ENCODE measurements at places on chromosomes 4 and X. TPM values are rescaled to one million over a fixed set of nuclear protein-coding genes. Genes with fewer than 3 reads are reported as not detected.
A peak's percentile ranks its signal among the peaks of the same experiment; 100 is the strongest.

The IGSF1 gene
- not detected for total RNA-seq

The CLCN4 gene
- 9.8 TPM for total RNA-seq

The HSFX1 gene
- 1.4 TPM for total RNA-seq

The SH3D19 gene
- 125 TPM for total RNA-seq

The CT45A10 gene
- total RNA-seq, result not detected

The MTNR1A gene
- total RNA-seq, result not detected

The TCEAL6 gene
- not detected for total RNA-seq

The ADH6 gene
- 0.61 TPM for total RNA-seq

The FAM47A gene
- total RNA-seq, result not detected

The SLC25A5 gene
- total RNA-seq, result 323 TPM

The PNCK gene
- 0.72 TPM for total RNA-seq

The SMIM31 gene
- total RNA-seq, result not detected

The FBXO8 gene
- total RNA-seq, result 33.8 TPM

- no peak overlapping the region for H3K27ac ChIP-seq
- no peaks in the 10 kb centered on the region for H3K27me3 ChIP-seq
- no peaks in the 10 kb centered on the region for H3K4me1 ChIP-seq
- DNase-seq, result no peak
- H3K36me3 ChIP-seq, result no peaks in the 10 kb centered on the region
Observed at GRCh38 chr4:161486461-161486860, 677.3 kb downstream of the FSTL5 start.

DNA sequence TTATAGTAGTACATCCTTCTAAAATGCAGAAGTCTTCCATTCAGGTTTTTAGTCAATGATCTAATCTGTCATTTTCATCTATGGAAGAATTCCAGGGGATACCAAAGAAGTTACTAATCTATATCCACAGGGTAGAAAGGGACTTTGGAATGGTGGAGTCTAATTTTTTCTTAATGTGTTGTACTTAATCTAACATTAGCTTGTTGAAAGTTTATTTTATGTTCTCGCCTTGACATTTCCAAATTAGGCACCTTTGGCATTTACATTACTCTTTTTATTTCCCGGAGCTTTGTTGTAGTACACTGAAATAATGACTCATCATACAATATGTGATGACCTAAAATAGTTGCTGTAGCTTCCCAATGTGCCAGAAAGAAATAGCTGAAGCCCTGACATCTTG lies 91.5 kb downstream of the HTR2C start:
- H3K4me1 ChIP-seq, result no peaks in the 10 kb centered on the region
- H3K36me3 ChIP-seq, result no peaks in the 10 kb centered on the region
- H3K4me3 ChIP-seq, result no peak overlapping the region
- H3K27me3 ChIP-seq, result no peaks in the 10 kb centered on the region

DNA sequence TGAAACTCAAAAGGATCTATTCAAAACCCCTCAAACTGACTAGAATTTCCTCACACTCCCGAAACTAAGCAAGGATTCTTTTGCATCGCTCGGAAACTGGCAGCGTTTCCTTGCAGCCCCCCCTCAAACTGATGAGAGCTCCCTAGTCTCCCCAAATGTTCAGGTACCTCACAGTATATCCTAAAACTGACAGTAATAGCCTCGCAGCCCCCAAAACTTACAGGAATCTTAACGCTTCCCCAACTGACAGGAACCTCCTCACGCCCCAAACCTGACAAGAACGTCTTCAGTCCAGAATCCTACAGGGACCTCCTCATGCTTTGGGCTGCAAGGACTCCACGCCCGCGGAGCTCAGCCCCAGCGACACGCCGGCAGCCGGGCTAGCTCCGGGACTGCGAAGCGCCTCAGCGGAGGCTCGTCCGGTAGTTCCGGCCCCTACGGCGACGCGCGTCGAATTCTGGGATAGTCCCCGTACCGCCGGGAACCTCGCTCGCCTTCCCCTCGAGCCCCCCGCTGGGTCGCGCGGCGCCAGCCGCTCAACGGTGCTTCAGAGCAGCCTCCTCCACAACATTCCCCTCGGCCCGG lies 640 bp downstream of the PHF8 start:
- H3K27ac ChIP-seq, result peak overlapping the region; percentile 97
- H3K4me3 ChIP-seq, result peak overlapping the region; percentile 66
- peaks cover 14% of the 10 kb centered on the region for H3K36me3 ChIP-seq
- DNase-seq, result peak; percentile 77

DNA sequence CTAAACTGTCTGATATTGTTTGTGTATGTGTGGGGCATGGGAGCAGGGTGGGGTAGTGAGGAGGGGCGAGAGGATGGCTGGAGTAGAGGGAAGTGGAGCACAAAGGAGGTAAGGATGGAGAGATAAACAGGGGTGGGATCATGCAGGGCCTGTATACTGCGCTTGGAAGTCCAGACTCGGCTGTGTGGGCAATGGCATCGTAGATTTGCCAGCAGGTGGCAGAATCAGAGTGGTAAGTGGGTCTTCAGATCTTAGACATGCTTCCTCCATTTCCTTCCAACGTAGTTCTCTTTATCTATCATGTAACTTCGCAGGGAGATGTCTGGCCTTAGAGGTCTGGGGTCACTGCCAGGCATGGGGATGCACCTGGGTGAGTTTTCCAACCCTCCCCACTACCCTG lies 155.5 kb downstream of the PDGFRA start:
- H3K27me3 ChIP-seq, result no peaks in the 10 kb centered on the region
- no peaks in the 10 kb centered on the region for H3K36me3 ChIP-seq
- DNase-seq, result no peak
- no peak overlapping the region for H3K27ac ChIP-seq
- no peaks in the 10 kb centered on the region for H3K4me1 ChIP-seq
- H3K4me3 ChIP-seq, result no peak overlapping the region

GRCh38 chr4:17599826-17600225 lies 14.6 kb upstream of the MED28 start:
- no peak overlapping the region for H3K27ac ChIP-seq
- no peak overlapping the region for H3K4me3 ChIP-seq
- H3K4me1 ChIP-seq, result no peaks in the 10 kb centered on the region
- H3K27me3 ChIP-seq, result no peaks in the 10 kb centered on the region
- no peak for DNase-seq

- no peaks in the 10 kb centered on the region for H3K4me1 ChIP-seq
- no peak overlapping the region for H3K4me3 ChIP-seq
- no peak overlapping the region for H3K27ac ChIP-seq
- DNase-seq, result no peak
Observed at GRCh38 chrX:131910586-131910985, 112.5 kb upstream of the STK26 start.

- no peak for DNase-seq
- H3K4me3 ChIP-seq, result no peak overlapping the region
- no peaks in the 10 kb centered on the region for H3K36me3 ChIP-seq
- H3K27ac ChIP-seq, result no peak overlapping the region
- H3K4me1 ChIP-seq, result no peaks in the 10 kb centered on the region
- H3K27me3 ChIP-seq, result no peaks in the 10 kb centered on the region
Observed at GRCh38 chrX:5646818-5647217, 581.8 kb downstream of the NLGN4X start.

- H3K4me1 ChIP-seq, result no peaks in the 10 kb centered on the region
- H3K27ac ChIP-seq, result no peak overlapping the region
- H3K4me3 ChIP-seq, result no peak overlapping the region
- no peaks in the 10 kb centered on the region for H3K27me3 ChIP-seq
Observed at GRCh38 chr4:180296036-180296599, 1947.1 kb upstream of the TENM3 start.

DNA sequence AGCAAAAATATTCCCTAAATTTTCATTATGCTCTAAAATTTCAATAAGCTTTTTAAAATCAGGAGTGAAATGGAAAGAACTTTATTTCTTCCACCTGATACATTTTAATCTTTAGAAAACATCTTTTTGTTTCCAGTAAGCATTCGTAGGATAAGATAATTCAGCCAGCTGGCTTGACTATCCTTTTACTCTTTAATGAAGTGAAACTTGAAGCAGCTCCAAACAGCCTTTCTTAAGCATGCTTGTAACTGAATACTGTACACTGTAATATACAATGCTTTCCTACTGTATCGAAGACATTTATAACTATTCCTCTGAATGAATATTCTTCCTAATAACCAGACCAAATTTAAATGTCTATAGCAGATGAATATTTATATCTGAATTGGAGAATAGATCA lies 98.8 kb downstream of the KLHL4 start:
- no peaks in the 10 kb centered on the region for H3K4me1 ChIP-seq
- DNase-seq, result no peak
- no peak overlapping the region for H3K27ac ChIP-seq

GRCh38 chrX:15033917-15034316 lies 160.7 kb downstream of the MOSPD2 start:
- H3K4me3 ChIP-seq, result no peak overlapping the region
- no peaks in the 10 kb centered on the region for H3K4me1 ChIP-seq
- H3K27ac ChIP-seq, result no peak overlapping the region
- DNase-seq, result no peak

DNA sequence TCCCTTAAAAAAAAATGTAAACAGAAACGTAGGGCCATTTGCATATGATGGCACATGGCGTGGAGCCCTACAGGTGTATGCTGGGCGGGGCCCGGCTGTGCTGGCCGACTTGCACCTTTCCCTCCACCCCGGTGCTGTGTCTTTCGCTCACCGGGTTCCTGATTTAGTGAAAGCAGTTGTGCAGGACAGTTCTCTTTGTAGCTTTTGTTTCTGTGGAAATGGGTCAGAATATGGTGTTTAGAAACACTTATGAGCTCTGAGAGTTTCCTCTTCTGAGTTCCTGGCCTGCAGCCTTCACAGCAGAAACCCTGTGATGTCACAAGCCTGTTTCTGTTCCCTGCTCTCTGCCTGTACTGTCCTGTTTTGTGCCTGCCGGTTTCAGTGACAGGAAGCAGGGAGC lies 22.5 kb upstream of the MSANTD1 start:
- H3K27me3 ChIP-seq, result no peaks in the 10 kb centered on the region
- H3K27ac ChIP-seq, result peak overlapping the region; percentile 73
- H3K4me1 ChIP-seq, result peaks cover 17% of the 10 kb centered on the region
- no peak overlapping the region for H3K4me3 ChIP-seq
- peak; percentile 72 for DNase-seq
- H3K36me3 ChIP-seq, result peaks cover 75% of the 10 kb centered on the region

Data from upper lobe of right lung (tissue), 1 donor.